Tracheal epithelial cell (primary cell): ENCODE measurements at places on chromosomes 2 and 18. TPM values are rescaled to one million over a fixed set of nuclear protein-coding genes. Genes with fewer than 3 reads are reported as not detected.

The CNTNAP5 gene
- total RNA-seq = not detected in 2 replicates

The MPP4 gene
- total RNA-seq = not detected in 2 replicates

The LHCGR gene
- not detected in 2 replicates for total RNA-seq

The ATP6V1B1 gene
- not detected in 2 replicates for total RNA-seq

The GAREM1 gene
- 11.3 and 15.1 TPM in 2 replicates for total RNA-seq

The KIAA2012 gene
- not detected in 2 replicates for total RNA-seq

The VIT gene
- not detected in 2 replicates for total RNA-seq
